Kidney (tissue), 22 donors: ENCODE measurements at places on chromosomes 16 and 17. TPM values are rescaled to one million over a fixed set of nuclear protein-coding genes. Genes with fewer than 3 reads are reported as not detected.

- no peak overlapping the region for H3K4me3 ChIP-seq
- H3K27ac ChIP-seq: no peak overlapping the region
- no peaks in the 10 kb centered on the region for H3K4me1 ChIP-seq
- no peaks in the 10 kb centered on the region for H3K27me3 ChIP-seq
- H3K36me3 ChIP-seq: no peaks in the 10 kb centered on the region
- no peak for DNase-seq
These were observed 22.6 kb downstream of the RSL1D1 start for GRCh38 chr16:11828696-11829095.

GRCh38 chr17:76640550-76641380, 2.8 kb downstream of the ST6GALNAC1 start:
- H3K27me3 ChIP-seq: no peaks in the 10 kb centered on the region
- H3K4me3 ChIP-seq: no peak overlapping the region
- H3K27ac ChIP-seq: no peak overlapping the region
- no peaks in the 10 kb centered on the region for H3K36me3 ChIP-seq

GRCh38 chr16:66175636-66176035, 190.9 kb upstream of the CDH5 start:
- no peaks in the 10 kb centered on the region for H3K27me3 ChIP-seq
- H3K27ac ChIP-seq: no peak overlapping the region
- no peaks in the 10 kb centered on the region for H3K36me3 ChIP-seq
- H3K4me3 ChIP-seq: no peak overlapping the region
- no peaks in the 10 kb centered on the region for H3K4me1 ChIP-seq
- DNase-seq: no peak

GRCh38 chr16:84453061-84453752, 51.3 kb downstream of the MEAK7 start:
- H3K36me3 ChIP-seq: no peaks in the 10 kb centered on the region
- no peaks in the 10 kb centered on the region for H3K4me1 ChIP-seq
- DNase-seq: peak; percentile 51
- no peak overlapping the region for H3K27ac ChIP-seq

DNA sequence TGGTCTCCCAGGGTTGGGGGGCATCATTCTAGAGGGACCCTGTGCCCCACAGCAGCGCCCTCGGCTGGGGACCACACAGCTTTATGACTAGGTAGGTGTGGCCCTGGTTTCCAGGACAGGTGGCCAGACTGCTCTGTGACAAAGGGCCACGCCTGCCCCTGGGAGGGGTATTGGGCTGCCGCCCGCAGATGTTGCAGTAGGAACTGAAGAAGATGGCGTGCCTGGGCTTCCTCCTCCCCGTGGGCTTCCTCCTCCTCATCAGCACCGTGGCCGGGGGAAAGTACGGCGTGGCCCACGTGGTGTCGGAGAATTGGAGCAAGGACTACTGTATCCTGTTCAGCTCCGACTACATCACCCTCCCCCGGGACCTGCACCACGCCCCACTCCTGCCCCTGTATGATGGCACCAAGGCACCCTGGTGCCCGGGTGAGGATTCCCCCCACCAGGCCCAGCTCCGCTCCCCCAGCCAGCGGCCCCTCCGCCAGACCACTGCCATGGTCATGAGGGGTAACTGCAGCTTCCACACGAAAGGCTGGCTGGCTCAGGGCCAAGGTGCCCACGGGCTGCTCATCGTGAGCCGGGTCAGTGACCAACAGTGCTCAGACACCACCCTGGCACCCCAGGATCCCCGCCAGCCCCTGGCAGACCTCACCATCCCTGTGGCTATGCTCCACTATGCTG, at the start of gene SPPL2C:
Gene SPPL2C, plus strand, starts transcription at position 187 of the 681 bp plus-strand sequence. Its CDS starts 26 bp downstream, at position 213.
- H3K4me3 ChIP-seq: no peak within 1 kb of the TSS
- H3K27ac ChIP-seq: no peak within 1 kb of the TSS
- H3K36me3 ChIP-seq: no peaks in the 10 kb centered on the region
- H3K4me1 ChIP-seq: no peaks in the 10 kb centered on the region
- peak; percentile 57 for DNase-seq

- DNase-seq: no peak
- no peaks in the 10 kb centered on the region for H3K36me3 ChIP-seq
- no peaks in the 10 kb centered on the region for H3K27me3 ChIP-seq
- H3K27ac ChIP-seq: no peak overlapping the region
These were observed 70.8 kb downstream of the MMD start for GRCh38 chr17:55350825-55351205.

GRCh38 chr16:74778646-74779045, 4.0 kb upstream of the FA2H start:
- H3K4me3 ChIP-seq: no peak overlapping the region
- no peak overlapping the region for H3K27ac ChIP-seq
- no peaks in the 10 kb centered on the region for H3K36me3 ChIP-seq

DNA sequence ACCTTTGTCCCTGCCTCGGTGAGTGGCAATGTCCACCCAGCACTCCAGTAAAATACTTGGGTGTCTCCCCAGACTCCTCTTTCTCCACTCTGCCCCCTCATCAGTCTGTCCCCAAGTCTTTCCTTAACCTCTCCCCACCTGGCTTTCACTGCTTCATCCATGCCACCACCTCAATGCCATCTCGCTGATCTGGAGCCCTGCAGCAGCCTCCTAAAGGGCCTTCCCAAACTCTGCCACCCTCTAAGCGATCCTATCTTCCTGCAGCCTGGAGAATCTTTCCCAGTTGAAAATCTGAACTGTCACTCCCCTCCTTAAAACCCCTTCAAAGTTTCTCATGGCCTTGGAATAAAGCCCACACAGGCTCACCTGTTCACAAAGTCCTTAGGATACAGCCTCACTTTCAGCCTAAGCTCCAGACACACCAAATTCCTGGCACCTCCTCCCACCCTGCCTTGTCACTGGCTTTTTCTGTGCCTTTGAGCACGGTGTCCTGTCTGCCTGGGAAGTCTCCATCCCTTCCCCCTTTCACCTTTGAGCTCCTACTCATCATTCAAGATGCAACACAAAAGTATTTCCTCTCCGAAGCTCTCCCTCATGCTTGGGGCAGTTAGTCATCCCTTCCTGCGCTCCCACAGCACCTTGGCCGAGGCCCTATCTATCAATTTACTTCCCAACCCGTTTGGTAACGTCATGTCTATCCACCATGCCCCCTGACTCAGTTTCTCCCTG, 2.8 kb downstream of the WNK4 start:
- no peak overlapping the region for H3K4me3 ChIP-seq
- peaks cover 44% of the 10 kb centered on the region for H3K27me3 ChIP-seq
- no peak for DNase-seq
- peaks cover 2% of the 10 kb centered on the region for H3K4me1 ChIP-seq
- H3K36me3 ChIP-seq: peaks cover 18% of the 10 kb centered on the region

- H3K4me3 ChIP-seq: no peak overlapping the region
- H3K27ac ChIP-seq: no peak overlapping the region
- DNase-seq: peak; percentile 63
- no peaks in the 10 kb centered on the region for H3K27me3 ChIP-seq
These were observed 12.4 kb downstream of the ZG16B start for GRCh38 chr16:2842340-2843000.

GRCh38 chr16:84117494-84117843, 727 bp upstream of the MBTPS1 start:
- no peaks in the 10 kb centered on the region for H3K27me3 ChIP-seq
- H3K27ac ChIP-seq: no peak overlapping the region
- no peaks in the 10 kb centered on the region for H3K36me3 ChIP-seq
- H3K4me1 ChIP-seq: peaks cover 8% of the 10 kb centered on the region

DNA sequence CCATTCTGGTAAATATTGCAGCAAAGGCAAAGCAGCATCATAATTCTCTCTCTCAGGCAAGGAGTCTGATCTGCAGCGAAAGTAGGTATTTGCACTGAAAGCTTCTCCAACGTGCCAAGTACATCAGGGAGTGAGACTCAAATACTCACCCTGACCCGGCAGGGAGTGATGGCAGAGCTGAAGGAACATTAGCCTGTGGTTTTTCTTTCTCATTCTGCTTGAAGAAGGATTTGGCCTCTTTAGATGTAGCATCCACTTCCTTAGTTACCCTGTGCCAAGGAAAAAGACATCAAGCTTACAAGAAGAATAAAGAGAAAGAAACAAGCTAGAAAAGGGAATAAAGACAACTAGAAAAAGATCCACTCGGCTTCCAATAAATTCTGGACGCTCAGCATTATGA, 38.4 kb downstream of the CFDP1 start:
- H3K36me3 ChIP-seq: peaks cover 13% of the 10 kb centered on the region
- H3K27me3 ChIP-seq: no peaks in the 10 kb centered on the region
- no peak overlapping the region for H3K27ac ChIP-seq

DNA sequence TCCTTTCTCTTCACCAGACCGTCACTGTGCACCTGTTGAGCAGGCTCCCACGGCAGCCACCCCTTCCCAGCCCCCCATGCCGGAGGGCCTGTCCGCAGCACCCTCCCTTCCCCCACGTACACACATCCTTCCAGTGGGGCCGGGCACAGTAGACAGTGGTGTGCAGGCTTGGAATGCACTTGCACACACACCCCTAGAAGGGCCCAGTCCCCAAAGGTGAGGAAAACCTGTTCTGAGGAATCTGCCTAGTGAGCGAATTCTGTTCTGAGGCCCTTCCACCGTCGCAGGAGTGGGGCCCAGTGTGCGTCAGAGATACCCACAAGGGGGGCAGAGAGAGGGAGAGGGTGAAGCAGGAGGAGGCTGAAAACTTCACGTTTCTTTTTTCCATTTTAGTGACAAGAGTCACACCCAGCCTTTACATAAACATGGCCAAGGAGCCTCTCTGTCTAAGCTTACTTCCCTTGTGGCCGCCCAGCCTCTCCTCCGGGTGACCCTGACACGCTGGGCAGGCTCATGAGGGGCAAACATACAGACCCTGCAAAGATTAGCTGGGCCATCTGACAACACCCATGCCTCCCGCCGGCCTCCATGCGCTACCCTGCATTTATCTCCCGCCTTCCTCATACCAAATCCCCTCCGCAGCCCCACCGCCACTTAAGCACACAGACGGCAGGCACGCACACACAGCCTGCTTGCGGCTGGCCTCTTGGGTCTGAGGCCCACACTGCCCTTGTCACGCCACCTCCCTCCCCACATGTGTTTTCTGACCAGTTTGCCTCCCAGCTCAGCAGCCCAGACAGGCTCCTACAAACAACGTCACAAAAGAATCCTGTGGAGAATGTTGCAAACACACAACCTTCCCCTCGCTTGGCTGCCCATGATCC, 1.8 kb downstream of the ZBTB4 start:
- no peaks in the 10 kb centered on the region for H3K27me3 ChIP-seq
- H3K36me3 ChIP-seq: no peaks in the 10 kb centered on the region
- DNase-seq: peak; percentile 87
- H3K4me3 ChIP-seq: peak overlapping the region; percentile 51
- peak overlapping the region; percentile 98 for H3K27ac ChIP-seq
- H3K4me1 ChIP-seq: peaks cover 2% of the 10 kb centered on the region

DNA sequence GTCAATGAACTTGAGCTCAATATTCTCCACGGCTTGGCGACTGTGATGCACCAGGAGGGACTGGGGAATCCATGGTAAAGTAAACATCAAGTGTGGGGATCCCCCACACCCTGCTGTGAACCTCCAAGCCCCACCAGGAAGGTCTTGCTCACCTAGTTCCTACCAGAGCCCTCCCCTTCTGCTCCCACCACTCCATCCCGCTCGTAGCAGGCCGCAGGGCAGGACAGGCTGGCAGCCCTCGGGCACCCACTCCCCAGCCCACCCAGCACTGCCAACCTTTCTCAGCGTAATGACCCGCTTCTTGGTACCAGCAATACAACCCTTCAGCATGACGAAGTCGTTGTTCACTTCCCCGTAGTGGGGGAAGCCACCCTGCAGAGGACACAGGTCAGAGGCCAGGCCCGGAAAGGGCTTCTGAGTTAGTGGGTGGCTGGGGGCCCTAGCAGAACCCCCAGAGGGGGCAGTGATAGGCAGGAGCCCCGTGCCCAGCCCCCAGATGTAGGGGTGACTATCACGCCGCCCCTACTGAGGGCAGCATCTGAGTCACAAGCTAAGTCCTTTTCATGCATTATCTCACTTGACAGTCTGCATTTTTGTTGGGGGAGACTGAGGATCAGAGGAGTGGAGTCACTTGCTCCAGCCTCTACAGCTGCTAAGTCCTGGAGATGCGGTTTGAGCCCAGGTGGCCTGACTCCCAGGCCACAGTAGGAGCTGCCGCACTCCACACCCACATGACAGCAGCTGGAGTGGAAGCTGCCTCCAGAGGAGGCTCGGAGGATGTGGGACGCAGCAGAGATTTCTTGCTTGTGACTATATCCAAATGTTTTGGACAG, 2.8 kb upstream of the MSRB1 start:
- H3K4me3 ChIP-seq: no peak overlapping the region
- H3K4me1 ChIP-seq: no peaks in the 10 kb centered on the region
- no peak overlapping the region for H3K27ac ChIP-seq
- DNase-seq: no peak
- no peaks in the 10 kb centered on the region for H3K36me3 ChIP-seq

GRCh38 chr17:55769625-55770000, 18.8 kb downstream of the PCTP start:
- H3K27ac ChIP-seq: no peak overlapping the region
- no peak overlapping the region for H3K4me3 ChIP-seq
- H3K4me1 ChIP-seq: peaks cover 3% of the 10 kb centered on the region

- no peak overlapping the region for H3K27ac ChIP-seq
- H3K36me3 ChIP-seq: no peaks in the 10 kb centered on the region
- no peaks in the 10 kb centered on the region for H3K4me1 ChIP-seq
- no peak overlapping the region for H3K4me3 ChIP-seq
These were observed 228.5 kb upstream of the PMFBP1 start for GRCh38 chr16:72400257-72401083.

DNA sequence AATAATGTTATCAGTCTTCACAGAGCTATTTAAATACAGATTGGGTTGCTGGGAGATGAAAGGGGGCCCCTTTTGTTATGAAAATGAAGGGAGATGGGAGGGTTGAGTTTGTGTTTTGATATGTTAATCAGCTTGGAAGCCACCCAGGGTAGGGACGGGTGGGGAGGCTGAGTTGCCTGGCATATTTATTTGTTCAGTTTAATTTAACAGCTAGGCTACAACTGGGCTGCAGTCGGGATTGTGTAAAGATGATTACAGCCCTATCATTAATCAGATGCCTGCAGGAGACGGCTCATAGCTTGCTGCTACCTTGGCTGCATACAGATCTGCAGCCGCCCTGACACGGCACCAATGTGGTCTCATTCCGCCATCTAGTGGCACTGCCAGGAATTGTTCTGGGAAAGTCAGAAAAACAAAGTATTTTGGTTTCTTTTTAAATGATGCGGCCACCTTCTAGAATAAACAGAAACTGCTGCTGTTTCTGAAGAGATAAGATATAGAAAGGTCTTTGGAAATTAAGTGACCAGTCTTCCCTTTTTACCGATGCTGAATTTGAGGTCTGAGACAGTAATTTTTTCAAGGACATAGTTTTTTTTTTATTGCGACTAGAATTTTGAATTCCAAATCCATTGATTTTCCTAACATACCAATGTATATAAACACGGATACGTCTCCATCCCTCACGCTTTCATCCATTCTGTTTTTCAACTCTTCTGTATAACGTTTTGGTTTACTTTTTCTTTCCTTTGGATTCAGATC, 458.0 kb upstream of the ASIC2 start:
- no peak overlapping the region for H3K4me3 ChIP-seq
- peaks cover 2% of the 10 kb centered on the region for H3K27me3 ChIP-seq
- no peaks in the 10 kb centered on the region for H3K36me3 ChIP-seq
- no peaks in the 10 kb centered on the region for H3K4me1 ChIP-seq

- H3K4me1 ChIP-seq: peaks cover 3% of the 10 kb centered on the region
- no peaks in the 10 kb centered on the region for H3K36me3 ChIP-seq
- H3K27ac ChIP-seq: no peak overlapping the region
- H3K27me3 ChIP-seq: no peaks in the 10 kb centered on the region
These were observed 26.2 kb upstream of the IRF8 start for GRCh38 chr16:85872734-85873133.

Gene KRT13
- total RNA-seq: not detected

Gene NXPH3
- total RNA-seq: 0.98 TPM

Gene LITAFD
- not detected for total RNA-seq

Gene SLC35G6
- not detected for total RNA-seq

Gene GP1BA
- not detected for total RNA-seq

Gene BAIAP3
- 8.0 TPM for total RNA-seq

Gene TMED6
- total RNA-seq: 2.6 TPM
